A549 treated with GW870086 at 1 μM for 4 hours (cell line): ENCODE measurements at places on chromosomes 5 and 9. TPM values are rescaled to one million over a fixed set of nuclear protein-coding genes. Genes with fewer than 3 reads are reported as not detected.

Gene TAF11L5
- not detected in 5 replicates for total RNA-seq

Gene TRPM6
- 1.5 to 2.0 TPM (median 1.9 TPM) in 5 replicates for total RNA-seq

Gene SLC6A18
- not detected in 5 replicates for total RNA-seq

Gene KIF4B
- 0.06 TPM in 1 of 5 replicates, not detected in the others for total RNA-seq

Gene PPIP5K2
- 15.3 to 22.8 TPM (median 22.5 TPM) in 5 replicates for total RNA-seq

Gene ATG12
- total RNA-seq = 41.9 to 54.8 TPM (median 48.8 TPM) in 5 replicates

Gene TAF11L3
- not detected in 5 replicates for total RNA-seq

Gene BSPRY
- 0.24 TPM in 1 of 5 replicates, not detected in the others for total RNA-seq

Gene IFNK
- not detected in 5 replicates for total RNA-seq

Gene FBN2
- 12.1 to 22.0 TPM (median 18.9 TPM) in 5 replicates for total RNA-seq

Gene WNT8A
- total RNA-seq = not detected in 5 replicates

Gene SNCAIP
- total RNA-seq = not detected in 5 replicates

Gene FOXD4L3
- 0.11 to 0.12 TPM in 2 of 5 replicates, not detected in the others for total RNA-seq

Gene PLEKHG4B
- 0.77 to 1.6 TPM (median 1.1 TPM) in 5 replicates for total RNA-seq

Gene UHRF2
- 20.0 to 31.7 TPM (median 28.3 TPM) in 5 replicates for total RNA-seq

Gene ELOVL7
- 8.3 to 12.8 TPM (median 10.0 TPM) in 5 replicates for total RNA-seq

Gene PCDHB14
- total RNA-seq = 0.02 to 0.13 TPM (median 0.07 TPM) in 5 replicates

Gene BAAT
- total RNA-seq = 0.34 to 0.63 TPM (median 0.40 TPM) in 5 replicates

Gene MAMDC4
- 2.5 to 5.8 TPM (median 3.1 TPM) in 5 replicates for total RNA-seq

Gene TEX48
- total RNA-seq = not detected in 5 replicates

Gene TMEM232
- 0.19 to 0.28 TPM in 2 of 5 replicates, not detected in the others for total RNA-seq

Gene GFPT2
- 74.4 to 96.5 TPM (median 84.9 TPM) in 5 replicates for total RNA-seq

Gene EPB41L4B
- total RNA-seq = 17.9 to 21.3 TPM (median 20.6 TPM) in 5 replicates

Gene ZNF189
- total RNA-seq = 6.3 to 8.8 TPM (median 7.2 TPM) in 5 replicates

Gene ZER1
- 11.4 to 16.4 TPM (median 15.2 TPM) in 5 replicates for total RNA-seq

Gene PDE6A
- 0.09 to 0.28 TPM (median 0.23 TPM) in 5 replicates for total RNA-seq
